ENCODE measurements at places on chromosomes 6 and 20.

DNA sequence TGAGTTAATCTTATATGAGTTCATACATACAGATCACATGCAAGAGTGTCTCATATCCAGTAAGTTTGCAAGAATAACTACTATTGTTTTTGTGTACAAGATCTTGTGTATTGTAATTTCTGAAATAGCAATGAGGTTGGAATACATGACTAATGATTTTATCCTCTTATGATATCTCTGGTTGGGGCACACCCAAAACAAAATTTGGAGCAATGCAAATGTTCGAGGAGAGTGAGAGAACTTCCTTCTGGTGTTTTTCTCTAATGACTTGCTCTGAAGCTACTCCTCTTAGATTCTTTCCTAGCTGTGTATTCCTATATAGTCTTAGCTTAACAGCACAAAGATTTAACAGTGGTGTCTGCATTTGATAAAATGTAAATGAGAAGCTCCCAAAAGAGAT, 252.5 kb downstream of the LAMA2 start:
- DNase-seq: no peak

- DNase-seq: peak; percentile 24
Observed at GRCh38 chr6:133555685-133556084, 314.5 kb downstream of the EYA4 start.

- no peak for DNase-seq
Observed at GRCh38 chr6:42987533-42988451, 3.4 kb downstream of the PPP2R5D start.

- peak; percentile 79 for DNase-seq
Observed at GRCh38 chr20:2133318-2134183, 31.9 kb downstream of the STK35 start.

DNA sequence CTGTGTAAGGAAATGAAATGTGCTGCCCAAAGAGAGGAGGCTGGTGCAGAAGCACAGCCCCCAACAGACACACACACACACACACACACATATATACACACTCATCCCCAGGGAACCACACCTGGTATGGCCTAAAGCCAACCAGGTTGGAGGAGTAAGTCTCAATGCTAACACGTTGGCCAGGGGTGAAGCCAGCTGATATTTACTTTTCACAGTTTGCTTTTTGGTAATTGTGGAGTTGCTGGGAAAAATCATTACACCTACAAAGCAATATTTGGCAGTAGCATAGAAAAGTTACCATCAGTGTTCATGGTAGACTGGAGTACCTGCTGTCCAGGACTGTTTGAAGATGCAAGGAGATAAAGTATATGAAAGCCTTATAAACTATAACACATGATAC, 50.3 kb upstream of the NAA20 start:
- DNase-seq: no peak
